Activated T-cell treated with anti-CD3 and anti-CD28 coated beads, Interleukin-2, amount 50 U/mL, for 72 hours (primary cell): ENCODE measurements at places on chromosomes 3 and 15. TPM values are rescaled to one million over a fixed set of nuclear protein-coding genes. Genes with fewer than 3 reads are reported as not detected.

BLOC1S6 gene
- total RNA-seq, result 60.0 TPM

GPR176 gene
- 0.72 TPM for total RNA-seq

CEP19 gene
- 5.9 TPM for total RNA-seq

KIF15 gene
- total RNA-seq, result 32.4 TPM

GABRA5 gene
- not detected for total RNA-seq

PLA2G4E gene
- total RNA-seq, result not detected

GOLGA8N gene
- 4.4 TPM for total RNA-seq

ZIC1 gene
- total RNA-seq, result not detected

DNA sequence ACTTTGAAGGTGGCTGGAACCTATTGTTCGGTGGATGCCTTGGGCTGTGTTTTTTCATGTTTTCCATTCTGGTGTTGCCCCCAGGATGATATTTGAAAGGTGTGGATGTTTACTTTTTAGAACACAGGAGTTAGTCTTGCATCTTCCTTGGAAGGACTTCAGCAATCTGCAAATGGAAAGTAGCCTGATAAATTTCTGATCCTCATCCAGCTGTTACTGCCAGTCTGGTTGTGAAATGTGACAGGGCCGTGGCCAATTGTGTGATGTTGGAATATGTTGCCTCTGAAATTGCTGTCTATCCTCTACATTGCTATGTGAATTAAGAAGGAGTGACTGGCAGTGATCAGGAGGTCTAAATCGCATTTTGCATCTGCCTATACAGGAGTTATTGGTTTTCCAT is 382.5 kb upstream of the C2CD4B start:
- H3K36me3 ChIP-seq, result no peaks in the 10 kb centered on the region
- no peak overlapping the region for H3K4me3 ChIP-seq
- H3K27ac ChIP-seq, result no peak overlapping the region
- H3K4me1 ChIP-seq, result peaks cover 8% of the 10 kb centered on the region

DNA sequence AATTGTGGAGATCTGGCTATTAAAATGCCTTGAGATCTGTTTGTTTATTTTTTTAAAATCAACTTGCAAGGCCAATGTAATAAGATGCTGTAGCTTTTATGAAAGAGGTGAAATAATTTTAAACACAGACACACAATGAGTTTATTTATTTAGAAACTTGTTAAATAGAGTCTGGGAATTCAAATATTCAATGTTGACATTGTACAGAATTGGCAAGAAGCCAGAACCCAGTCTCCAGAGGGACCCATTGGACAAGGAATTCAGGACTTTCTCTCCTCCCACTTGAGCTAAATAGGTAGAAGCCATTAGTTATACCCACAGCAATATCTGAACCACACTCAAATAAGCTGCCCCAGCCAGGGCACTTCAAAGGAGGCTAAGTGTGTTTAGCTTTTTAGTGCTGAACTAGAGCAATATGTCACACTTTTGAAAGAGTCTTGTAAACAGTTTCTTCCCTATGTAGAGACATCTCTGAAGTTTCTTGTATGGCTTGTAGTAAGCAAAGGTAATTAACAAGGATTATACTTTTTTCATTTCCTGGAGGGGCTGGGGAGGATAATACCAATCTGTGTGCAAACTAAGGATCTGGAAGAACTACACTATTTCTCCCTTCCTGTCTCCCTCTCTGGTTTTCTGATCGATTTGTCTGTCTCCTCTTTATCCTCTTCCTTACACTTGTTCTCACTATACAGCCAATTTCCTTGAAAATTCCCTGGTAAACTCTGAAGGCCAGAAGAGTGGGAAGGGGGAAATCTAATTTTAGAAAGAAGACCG is 6.0 kb downstream of the MECOM start:
- H3K27ac ChIP-seq, result no peak overlapping the region
- DNase-seq, result no peak
- no peaks in the 10 kb centered on the region for H3K36me3 ChIP-seq
- peaks cover 38% of the 10 kb centered on the region for H3K4me1 ChIP-seq

DNA sequence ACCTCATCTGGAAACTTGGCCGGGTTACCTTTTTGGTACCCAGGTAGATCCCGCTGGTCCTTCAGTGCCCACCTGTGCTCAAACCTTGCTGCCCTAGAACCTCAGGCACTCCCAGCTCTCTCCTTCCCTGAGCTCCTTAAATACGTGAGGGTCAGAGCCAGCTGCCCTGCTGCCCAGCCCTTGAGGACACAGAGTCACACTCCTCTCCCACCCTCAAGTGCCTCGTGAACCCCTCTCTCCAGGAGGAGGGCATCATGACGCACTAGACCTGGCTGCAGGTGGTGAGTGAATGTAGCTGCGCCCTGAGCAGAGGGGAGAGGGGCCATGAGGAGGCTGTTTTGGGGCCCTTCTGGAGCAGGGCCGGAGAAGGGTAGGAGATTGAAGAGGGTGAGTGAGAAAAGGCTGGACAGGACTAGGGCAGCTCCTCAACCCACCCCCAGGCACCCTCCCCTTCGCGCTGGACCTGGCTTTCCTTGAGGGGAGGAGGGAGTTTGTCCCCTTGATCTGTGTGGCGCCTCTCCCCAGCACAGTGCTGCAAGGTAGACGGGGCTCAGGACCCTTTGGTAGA is 941 bp downstream of the SLC12A8 start:
- no peak for DNase-seq
- H3K4me3 ChIP-seq, result peak overlapping the region; percentile 45
- peaks cover 27% of the 10 kb centered on the region for H3K4me1 ChIP-seq

DNA sequence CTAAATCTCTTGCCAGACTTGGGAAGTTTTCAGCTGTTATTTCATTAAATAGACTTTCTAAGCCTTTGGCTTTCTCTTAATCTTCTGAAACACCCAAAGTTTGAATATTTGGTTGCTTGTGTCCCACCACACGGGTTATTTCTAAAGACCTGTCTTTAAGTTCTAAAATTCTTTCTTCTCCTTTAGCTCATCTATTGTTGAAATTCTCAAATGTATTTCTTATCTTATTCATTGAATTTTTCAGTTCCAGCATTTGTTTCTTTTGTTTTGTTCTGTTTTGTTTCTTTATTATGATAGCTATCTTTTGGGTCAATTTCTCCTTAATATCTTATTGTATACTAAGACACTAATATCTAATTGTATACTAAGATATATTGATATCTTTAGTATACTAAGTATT is 97.0 kb downstream of the ARRDC4 start:
- DNase-seq, result no peak
- H3K4me3 ChIP-seq, result no peak overlapping the region
- peaks cover 2% of the 10 kb centered on the region for H3K36me3 ChIP-seq

DNA sequence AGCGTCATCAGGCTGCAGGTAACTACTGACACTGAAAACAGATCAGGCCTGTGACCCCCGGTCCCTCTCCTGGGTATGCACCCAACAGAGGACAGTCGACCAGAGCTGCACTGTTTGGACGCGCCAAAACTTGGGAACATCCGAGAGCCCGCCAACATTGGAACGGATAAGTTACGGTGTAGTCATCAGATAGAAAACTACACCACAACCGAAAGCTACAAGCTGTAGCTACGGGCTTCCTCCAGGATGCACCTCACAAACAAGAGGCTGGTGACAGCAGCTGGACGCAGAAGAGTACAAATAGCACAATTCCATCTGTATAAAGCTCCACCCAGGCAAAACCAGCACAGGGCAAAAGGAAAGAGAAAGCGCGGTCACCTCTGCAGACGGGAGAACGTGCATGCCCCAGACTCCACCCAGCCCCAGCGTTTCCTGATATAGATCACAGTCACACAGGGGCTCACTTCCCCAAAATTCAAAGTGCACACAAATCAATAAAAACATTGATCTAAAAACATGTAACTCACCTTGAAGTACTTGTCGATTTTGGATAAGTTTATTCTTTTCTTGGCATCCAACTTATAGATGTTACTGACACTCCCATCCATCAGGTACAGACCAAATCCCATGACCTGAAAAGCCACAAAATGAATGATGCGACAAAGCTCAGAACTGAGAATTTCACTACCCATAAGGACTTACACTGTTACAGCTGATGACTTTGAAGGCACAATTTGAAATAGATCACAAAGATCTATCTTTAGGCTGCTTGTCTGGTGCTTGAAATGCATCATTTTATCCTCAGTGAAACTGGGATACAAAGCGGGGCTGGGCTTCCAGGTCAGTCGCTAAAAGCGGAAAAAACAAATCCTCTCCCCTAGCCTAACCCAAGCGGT is 43.3 kb downstream of the CYFIP1 start:
- H3K27me3 ChIP-seq, result no peaks in the 10 kb centered on the region
- no peaks in the 10 kb centered on the region for H3K36me3 ChIP-seq

DNA sequence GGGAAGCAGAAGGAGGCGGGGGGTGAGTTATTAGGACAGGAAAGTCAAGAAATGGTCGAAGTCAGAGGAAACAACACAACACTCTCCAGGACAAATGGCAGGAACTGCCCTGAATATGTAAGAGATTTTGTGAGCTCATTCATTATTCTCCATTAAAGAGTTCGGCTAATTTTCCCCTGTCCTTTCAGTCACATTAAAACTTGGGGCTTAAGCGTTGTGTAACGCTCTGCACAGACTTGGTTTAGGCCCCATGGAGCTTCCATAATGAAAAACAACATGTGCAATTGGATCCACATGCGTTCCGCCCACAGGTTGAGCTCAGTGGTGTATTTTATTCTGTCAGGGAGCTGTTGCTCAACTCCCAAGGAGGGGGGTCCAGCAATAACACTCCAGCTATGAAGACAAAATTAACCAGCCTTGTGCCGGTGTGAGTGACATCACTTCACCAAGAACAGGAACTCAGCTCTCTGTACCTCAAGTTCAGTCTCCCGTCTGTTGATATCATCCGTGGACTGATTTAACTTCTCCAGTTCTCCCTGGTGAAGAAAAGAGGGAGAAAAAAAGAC is 2.3 kb downstream of the SH3BP5 start:
- H3K36me3 ChIP-seq, result no peaks in the 10 kb centered on the region
- H3K4me1 ChIP-seq, result peaks cover 70% of the 10 kb centered on the region
- no peak overlapping the region for H3K27ac ChIP-seq

GRCh38 chr15:60720493-60721256 is 241.7 kb upstream of the ICE2 start:
- H3K4me3 ChIP-seq, result peak overlapping the region; percentile 81
- peaks cover 7% of the 10 kb centered on the region for H3K27me3 ChIP-seq
- peaks cover 72% of the 10 kb centered on the region for H3K4me1 ChIP-seq
- H3K27ac ChIP-seq, result peak overlapping the region; percentile 93

DNA sequence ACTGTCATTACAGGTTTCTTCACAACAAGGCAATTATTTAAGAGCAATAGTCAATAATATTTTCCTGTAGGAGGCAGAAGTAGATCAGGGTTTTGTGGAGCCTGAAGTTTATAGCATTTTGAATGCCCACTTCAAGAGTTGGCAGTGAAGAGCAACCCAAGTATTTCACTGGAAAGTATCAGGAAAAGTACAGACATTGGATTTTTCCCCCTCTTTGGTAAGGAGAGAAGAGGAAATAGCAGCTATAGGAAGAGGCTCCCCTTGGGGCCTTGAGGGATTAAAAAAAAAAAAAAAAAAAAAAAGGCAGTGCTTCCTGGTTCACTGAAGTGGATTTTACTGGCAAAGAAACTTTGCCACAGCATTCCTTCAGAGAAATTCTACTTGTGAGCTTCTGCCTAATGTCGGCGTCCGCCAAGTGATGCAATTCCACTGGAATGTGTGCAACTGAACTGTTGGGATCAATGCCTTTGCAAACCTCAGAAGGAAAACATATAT is 5.7 kb upstream of the CNTN6 start:
- H3K27ac ChIP-seq, result no peak overlapping the region
- H3K27me3 ChIP-seq, result no peaks in the 10 kb centered on the region
- H3K4me1 ChIP-seq, result no peaks in the 10 kb centered on the region
- no peak for DNase-seq

- peak overlapping the region; percentile 20 for H3K27ac ChIP-seq
- no peak overlapping the region for H3K4me3 ChIP-seq
- H3K36me3 ChIP-seq, result peaks cover 2% of the 10 kb centered on the region
- DNase-seq, result no peak
Measured at GRCh38 chr15:41928637-41929620, 35.1 kb upstream of the SPTBN5 start.

DNA sequence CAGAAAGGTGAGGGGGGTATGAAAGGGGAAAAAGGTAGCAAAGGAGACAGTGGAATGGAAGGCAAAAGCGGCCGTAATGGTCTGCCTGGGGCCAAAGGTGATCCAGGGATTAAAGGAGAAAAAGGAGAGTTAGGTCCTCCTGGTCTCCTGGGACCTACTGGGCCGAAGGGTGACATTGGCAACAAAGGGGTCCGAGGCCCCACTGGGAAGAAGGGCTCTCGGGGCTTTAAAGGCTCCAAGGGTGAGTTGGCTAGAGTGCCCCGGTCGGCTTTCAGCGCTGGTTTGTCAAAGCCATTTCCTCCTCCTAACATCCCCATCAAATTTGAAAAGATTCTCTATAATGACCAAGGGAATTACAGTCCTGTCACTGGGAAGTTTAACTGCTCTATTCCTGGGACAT is 6.7 kb downstream of the OTOL1 start:
- H3K4me1 ChIP-seq, result no peaks in the 10 kb centered on the region
- no peaks in the 10 kb centered on the region for H3K27me3 ChIP-seq
- DNase-seq, result no peak
- H3K4me3 ChIP-seq, result no peak overlapping the region

GRCh38 chr3:53109190-53109589 is 21.0 kb downstream of the RFT1 start:
- H3K36me3 ChIP-seq, result peaks cover 6% of the 10 kb centered on the region
- peak; percentile 43 for DNase-seq
- no peaks in the 10 kb centered on the region for H3K27me3 ChIP-seq
- peak overlapping the region; percentile 58 for H3K4me3 ChIP-seq
- peaks cover 45% of the 10 kb centered on the region for H3K4me1 ChIP-seq

GRCh38 chr15:56468401-56468800 is 3.5 kb upstream of the MNS1 start:
- H3K27me3 ChIP-seq, result peaks cover 17% of the 10 kb centered on the region
- no peaks in the 10 kb centered on the region for H3K36me3 ChIP-seq
- DNase-seq, result peak; percentile 11
- H3K4me1 ChIP-seq, result peaks cover 24% of the 10 kb centered on the region

DNA sequence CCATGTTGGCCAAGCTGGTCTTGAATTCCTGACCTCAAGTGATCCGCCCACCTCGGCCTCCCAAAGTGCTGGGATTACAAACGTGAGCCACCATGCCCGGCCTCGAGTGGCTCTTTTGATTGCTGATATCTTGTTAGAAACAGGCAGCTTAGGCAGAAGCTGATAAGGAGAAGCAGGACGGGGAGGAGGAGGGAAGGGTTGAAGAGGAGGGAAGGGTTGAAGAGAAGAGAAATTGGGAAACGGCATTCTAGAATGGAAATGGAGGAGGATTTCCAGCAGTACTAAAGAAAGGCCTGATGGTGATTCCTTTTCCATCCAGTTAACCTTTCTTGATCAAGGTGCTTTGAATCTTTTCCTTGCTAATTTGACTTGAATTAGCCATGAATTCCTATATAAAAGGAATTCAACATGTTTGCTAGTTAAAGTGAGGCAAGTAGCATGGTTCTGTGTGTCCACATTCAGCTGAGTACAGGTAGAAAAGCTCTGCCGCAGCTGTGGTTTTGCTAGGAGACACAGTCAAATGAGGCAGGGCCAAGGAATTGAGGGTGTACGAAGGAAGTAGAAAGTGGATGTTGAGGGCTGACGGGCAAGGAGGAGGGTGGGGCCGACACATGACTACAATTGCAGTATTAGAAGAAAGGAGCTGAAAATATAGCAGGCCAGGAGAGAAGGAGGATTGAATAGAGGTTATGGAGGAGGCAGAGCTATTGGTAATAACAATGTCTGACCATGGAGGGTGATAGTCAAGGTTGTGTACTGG is 27.2 kb upstream of the ATP1B3 start:
- H3K4me1 ChIP-seq, result no peaks in the 10 kb centered on the region
- H3K36me3 ChIP-seq, result no peaks in the 10 kb centered on the region
- DNase-seq, result no peak
- no peak overlapping the region for H3K4me3 ChIP-seq
